Activated CD4-positive, CD25-positive, alpha-beta regulatory T cell (primary cell): ENCODE measurements at places on chromosomes 3 and 15.

GRCh38 chr15:74869726-74870407 is 3.3 kb downstream of the SCAMP2 start:
- DNase-seq: no peak

DNA sequence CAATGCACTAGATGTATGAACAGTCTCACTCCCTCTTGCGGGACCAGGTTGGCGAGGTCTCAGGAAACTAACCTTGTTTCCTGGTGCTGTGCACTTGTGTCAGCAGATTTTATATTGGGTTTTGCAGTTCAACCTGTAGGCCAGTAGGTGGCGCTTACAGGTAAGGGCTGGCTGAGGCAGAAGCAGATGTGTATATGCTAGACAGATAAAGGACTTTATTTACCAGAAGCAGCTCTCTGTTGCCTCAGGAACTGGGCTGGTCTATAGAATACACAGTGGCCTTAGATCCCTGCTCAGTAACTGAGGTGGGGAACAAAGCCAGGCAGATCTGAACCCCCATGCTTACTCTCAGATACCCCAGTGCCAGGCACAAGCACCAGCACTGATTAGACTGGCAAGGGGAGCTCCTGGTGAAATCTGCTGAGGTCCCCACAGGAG is 296.8 kb downstream of the DOCK3 start:
- no peak for DNase-seq

- DNase-seq: no peak
Observed at GRCh38 chr3:139934613-139935015, 371 bp upstream of the CLSTN2 start.

DNA sequence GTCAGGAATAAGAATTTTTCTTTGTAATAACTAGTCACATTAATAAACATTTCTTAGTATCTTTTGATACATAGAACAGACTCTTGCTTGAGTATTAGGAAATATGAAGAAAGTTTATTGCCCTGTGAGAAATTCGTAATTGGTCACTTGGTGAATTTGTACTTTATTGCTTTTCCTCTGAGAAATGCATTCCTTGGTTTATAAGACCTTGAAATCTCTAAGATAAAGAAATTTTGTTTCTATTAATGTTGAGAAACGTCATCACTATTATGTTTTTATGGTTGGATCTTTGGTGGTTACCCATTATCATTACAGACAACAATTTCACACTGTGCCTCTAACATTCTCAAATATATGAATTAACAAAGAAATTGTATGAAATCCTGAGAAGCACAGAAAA is 652.0 kb upstream of the NECTIN3 start:
- no peak for DNase-seq

DNA sequence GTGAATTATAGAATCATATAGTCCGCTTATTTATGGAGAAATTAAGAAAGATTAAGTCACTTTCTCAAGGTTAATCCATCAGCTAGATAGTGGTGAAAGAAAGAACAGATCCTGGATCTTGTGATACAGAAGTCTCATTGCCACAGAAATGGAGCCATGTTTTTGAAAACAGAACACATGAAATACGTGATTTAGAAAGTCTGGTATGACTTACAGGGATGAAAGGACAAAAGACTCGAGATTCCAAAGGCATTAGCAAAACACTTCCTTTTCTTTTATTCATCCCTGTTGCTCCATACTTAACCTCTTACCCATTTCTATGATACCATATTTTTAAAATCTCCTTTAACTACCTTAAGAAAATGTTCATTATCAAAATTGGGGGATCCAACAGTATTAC is 40.0 kb upstream of the TEX9 start:
- no peak for DNase-seq

GRCh38 chr3:178480274-178480673 is 56.0 kb upstream of the KCNMB2 start:
- DNase-seq: no peak

DNA sequence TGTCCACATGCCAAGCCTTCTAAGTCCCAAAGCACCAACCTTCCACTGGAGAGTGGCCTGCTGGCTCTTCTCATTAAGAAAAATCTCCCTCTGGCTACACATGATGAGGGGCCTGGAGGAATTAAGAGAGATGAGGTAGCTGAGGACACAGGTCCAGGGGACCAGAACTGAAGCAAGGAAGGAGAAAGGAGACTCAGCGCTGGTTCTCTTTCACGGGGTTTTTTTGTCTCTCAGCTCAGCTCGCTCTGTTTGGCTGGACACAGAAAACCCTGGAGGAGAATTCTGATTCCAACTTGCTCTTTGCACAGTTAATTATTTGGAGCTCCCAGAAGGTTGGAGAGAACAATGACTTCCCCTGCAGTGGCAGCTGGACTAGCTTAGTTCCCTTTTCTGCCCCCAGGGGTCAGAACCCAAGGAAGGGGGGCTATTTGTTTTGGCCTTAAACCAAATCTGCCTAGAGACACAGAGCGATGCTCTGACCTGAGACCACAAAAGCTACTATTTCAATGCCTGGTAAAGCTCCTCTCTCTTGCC is 507.6 kb downstream of the FHIT start:
- DNase-seq: no peak

DNA sequence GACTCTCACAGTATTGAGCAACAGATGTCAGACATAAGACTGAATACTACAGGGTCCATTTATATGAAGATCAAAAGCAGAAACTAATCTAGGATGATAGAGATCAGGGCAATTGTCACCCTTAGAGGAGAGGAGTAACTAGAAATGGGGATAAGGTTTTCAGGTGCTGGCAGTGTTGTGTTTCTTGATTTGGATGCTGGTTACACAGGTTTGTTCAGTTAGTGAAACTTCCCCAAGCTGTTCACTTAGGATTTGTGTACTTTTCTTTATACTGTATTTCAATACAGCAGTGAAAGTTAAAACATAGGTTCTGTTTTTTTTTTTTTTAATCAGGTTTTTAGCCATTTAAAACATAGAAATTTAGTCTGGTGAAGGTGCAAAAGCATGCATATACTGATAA is 39.1 kb upstream of the CMTM7 start:
- DNase-seq: no peak

DNA sequence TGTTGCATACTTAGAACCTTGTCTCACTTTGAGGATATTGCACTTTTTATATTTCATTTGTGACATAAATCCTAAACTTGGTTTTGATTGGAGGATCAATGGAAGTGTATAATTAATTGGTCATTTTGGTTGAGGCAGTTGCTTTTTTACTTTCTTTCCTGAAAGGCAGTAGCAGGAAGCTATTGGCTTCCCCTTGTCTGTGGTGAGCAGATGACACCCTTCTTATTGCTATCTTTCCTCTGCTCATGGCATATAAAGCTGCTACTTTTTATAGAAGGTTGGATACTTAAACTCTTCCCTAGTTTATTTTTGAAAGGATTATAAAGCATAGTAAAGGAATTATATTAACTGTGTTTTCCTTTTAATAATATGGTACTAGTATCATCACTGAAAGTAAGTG is 28.6 kb downstream of the FAM98B start:
- no peak for DNase-seq

DNA sequence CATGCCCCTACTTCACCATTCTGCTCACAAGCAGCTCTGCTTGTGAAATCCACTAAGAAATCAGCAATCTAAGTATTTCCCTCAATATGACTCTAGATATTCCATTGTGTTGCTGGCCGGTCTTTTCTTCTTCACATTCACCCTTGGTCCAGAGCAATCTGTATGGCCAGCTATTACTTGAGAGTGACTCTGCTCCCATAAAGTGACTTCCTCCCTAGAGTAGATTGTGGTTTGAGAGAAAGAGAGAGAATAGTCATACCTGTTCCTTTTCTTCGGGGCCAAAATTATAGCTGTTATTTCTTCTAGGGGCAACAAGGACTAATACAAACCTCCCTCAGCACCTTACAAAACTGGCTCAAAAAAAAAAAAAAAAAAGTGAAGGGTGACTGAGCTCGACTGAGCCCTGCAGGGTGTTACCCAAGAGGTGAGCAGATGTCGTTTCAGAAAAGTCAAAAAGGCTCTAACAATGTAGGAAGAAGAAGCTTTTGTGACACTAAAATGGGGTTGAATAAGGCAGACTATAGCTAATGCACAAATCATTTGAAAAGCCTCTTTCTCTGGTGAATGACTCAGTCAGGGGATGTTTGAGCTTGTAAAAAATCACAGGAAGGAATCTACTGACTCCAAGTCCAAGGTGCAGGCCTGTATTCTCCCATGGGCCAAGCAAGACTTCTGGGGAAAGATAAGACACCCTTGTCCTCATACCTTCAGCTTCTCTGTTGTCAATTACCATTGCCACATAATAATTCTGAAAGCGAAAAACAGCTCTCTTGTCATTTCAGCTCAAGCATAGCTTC is 161.0 kb upstream of the SLC24A5 start:
- no peak for DNase-seq

DNA sequence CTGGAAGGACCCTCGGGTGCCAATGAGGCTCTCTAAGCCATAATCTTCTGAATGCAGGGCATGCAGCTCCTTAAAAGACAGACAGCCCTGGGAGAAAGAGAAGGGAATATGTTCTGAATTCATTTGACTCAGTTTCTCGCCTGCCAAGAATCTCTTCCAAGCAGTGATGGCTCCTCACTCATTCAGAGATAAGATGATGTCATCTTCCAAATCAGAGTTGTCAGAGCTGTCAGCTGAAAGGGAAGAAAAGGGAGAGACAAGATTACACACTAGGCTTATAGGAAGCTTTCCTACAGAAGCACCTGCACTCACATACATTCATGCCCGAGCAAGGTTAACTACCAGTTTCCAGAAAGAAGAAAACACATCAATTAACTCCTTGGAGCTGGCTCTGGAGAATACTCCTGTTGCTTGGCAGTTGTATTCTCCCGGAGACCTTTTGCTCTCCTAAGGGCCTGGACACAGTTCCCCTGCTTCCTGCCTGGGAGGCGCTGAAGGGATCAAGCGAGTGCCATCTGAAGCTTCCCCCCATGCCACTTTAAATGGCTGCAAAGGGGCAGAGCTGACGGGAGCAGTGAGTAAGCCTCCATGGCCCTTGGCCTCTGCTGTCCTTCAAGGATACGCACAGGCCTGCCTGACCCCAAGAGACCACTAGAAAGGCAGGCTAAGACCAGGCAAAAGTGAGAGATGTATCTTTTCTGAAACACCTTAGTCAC is 7.7 kb downstream of the RBM15B start:
- no peak for DNase-seq

- no peak for DNase-seq
Observed at GRCh38 chr15:79779746-79780145, 117.1 kb downstream of the MTHFS start.

DNA sequence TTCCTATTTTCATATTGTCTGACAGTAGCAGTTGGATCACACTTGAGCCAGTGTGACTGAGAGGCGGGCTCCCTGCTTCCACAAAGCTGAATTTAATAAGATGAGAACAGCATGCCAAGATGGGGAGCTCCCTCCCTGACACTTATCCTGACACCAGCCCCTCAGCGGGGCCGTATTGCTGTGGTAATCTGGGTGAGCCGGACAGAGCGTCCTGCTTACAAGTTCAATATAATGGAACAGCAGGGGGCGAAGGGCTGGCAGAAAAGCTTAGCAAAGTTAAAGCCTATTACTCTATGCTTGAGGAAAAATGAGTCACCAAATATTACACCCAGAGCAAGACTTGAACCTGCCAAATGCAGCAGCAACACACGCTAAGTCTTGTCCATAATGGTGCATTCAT is 163.8 kb upstream of the CMC1 start:
- DNase-seq: no peak

- DNase-seq: no peak
Observed at GRCh38 chr15:40960925-40961324, 7.7 kb downstream of the CHAC1 start.

DNA sequence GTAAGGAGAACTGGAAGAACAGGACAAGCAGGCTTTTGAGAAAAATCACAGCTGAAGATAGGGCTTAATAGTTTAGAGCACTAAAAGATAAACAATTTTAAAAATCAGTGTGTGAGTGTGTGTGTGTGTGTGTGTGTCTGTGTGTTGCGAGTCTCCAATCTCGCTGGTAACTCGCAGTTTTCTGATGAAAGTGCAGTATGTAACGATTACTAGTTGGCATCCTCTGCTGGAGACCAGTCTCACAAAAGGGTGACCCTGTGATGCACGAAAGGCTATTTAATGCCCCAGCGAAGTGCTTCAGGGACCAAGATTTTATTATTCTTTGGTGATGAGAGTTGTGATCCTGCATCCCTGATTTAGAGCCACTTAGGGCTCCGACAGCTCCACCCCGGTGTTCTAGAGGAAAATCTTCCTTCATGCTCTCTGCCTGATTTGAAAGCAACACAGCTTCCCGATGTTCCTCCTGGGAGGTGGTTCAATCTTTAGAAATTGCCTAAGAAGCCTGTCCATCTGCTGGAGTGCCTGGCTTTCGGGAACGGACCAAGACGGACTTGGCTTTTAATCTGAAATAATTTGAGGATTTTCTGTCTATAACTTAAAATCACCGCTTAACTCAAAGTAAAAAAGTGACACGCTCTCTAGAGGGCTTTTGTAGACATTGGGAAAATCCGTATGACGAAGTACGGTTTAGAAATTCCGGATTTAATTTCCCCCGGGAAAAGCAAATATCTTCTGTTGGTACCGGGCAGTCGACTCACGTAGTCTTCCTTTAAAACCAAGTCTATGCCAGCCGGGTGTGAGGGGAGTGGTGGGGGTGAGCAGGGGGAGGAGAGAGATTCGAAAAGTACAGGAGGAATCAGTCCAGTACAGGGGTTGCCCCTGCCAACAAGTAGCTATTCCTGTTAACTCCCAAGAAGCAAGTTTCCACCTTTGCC is 1.1 kb upstream of the ALCAM start:
- DNase-seq: no peak

DNA sequence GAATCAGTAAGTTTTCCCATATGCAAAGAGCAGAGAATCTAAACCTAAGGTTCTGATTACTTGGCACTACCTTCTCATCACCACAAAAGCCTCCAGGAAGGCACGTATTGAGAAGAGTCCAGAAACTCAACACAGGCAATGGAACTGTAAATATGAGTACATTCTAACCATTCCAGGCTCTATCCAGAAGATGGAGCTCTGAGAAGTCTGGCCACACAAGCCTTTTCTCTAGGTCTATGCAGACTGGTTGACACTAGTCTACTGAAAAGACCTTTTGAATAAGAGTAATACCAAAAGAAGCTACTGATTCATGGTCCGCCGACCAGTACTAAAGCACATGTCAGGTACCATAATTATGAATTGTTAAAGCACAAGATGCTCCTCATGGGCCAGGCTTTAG is 12.2 kb upstream of the NCKIPSD start:
- no peak for DNase-seq

- no peak for DNase-seq
Observed at GRCh38 chr15:63461230-63461985, 43.0 kb upstream of the USP3 start.

- DNase-seq: no peak
Observed at GRCh38 chr3:189455009-189455408, 176.2 kb upstream of the TP63 start.

- DNase-seq: no peak
Observed at GRCh38 chr3:66103729-66104128, 65.0 kb upstream of the MAGI1 start.

- DNase-seq: no peak
Observed at GRCh38 chr3:177443469-177443868, 246.2 kb upstream of the TBL1XR1 start.
